ENCODE measurements at places on chromosomes 2 and 18. TPM values are rescaled to one million over a fixed set of nuclear protein-coding genes. Genes with fewer than 3 reads are reported as not detected.

DNA sequence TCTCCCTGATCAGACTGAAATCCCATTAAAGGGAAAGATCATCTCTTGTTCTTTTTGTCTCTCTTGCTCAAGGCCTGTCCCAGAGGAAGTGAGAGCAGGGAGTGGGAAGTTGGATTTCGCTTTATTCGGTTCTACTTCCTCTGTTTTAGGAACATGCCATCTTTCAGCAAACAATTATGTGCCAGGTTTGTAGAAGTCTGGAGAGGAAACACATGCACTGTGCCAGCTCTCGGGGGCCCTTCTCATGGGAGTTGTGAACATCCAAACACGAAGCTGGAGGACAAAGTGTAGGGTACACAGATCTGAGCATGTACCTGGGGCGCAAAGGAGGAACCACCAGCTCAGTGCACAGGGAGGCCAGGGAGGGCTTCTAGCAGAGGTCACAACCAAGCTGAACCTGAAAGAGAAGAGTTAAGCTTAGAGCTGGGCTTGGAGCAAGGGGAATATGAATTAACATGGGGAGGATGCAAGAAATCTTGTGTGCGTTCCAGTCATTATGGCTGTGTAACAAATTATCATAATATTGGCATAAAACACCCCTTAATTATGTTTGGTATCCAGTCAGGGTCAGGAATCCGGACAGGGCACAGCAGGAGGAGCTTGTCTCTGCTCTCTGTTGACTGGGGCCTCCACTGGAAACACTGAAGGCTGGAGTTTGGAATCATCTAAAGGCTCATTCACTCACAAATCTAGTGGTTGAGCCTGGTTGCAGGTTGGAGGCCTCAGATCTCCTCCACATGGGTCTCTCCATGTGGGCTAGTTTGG lies 128.6 kb downstream of the ZFP36L2 start:
- DNase-seq, result no peak

GRCh38 chr2:41709702-41710599 lies 337.9 kb upstream of the PKDCC start:
- DNase-seq, result no peak

The CDH19 gene
- not detected for total RNA-seq

GRCh38 chr18:23337599-23338444 lies 115.3 kb upstream of the RIOK3 start:
- no peak for DNase-seq

GRCh38 chr2:16278421-16279200 lies 338.3 kb downstream of the MYCN start:
- DNase-seq, result no peak

DNA sequence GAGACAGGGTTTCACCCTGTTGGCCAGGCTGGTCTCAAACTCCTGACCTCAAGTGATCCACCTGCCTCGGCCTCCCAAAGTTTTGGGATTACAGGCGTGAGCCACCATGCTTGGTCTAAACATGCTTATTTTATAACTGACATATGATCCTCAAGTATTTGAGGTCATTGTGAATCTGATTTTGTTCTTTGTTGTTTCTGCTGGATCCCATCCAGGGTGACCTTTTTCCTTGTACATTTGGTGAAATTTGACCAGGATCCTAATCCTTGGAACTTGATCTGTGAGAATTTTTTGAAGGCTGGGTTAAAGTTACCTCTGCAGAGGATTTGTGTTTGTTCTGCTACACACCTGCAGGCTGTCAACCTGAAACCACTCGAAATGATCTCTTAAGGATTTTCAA lies 49.2 kb downstream of the NPAS2 start:
- no peak for DNase-seq

DNA sequence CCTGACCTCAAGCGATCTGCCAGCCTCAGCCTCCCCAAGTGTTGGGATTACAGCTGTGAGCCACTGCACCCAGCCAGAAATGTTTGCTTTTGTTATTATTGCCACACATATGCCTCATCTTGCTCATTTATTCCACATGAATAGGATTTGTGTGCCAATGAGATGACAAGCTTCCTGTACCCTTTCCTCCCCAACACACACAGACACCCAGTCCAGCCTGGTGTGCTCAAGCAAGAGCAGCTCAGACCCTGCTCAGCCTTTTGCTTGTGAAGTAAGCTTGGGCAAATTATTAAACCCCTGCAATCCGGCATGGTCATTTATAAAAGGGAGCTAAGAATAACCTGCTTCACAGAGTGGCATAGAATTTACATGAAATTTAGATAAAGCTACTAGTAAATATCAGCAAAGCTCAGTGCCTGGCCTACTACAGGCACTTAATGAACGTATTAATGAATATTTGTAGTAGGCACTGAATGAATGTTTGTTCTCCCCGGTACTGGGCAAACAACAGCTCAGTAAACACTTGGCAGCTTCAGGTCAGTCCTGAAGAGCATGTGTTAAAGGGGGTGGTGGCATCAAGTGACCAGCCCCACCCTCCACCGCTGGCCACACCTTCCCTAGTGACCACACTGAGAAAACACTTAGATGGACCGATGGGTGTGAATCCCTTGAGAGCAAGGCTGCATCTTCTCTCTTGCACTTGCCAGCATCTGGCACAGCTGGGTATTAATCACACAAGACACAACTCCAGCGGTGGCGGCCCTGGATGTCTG lies 280.2 kb downstream of the SRBD1 start:
- DNase-seq, result no peak

GRCh38 chr2:128457006-128457604 lies 138.4 kb upstream of the HS6ST1 start:
- peak; percentile 47 for DNase-seq

GRCh38 chr18:50099725-50100407 lies 95.1 kb downstream of the MYO5B start:
- DNase-seq, result no peak

DNA sequence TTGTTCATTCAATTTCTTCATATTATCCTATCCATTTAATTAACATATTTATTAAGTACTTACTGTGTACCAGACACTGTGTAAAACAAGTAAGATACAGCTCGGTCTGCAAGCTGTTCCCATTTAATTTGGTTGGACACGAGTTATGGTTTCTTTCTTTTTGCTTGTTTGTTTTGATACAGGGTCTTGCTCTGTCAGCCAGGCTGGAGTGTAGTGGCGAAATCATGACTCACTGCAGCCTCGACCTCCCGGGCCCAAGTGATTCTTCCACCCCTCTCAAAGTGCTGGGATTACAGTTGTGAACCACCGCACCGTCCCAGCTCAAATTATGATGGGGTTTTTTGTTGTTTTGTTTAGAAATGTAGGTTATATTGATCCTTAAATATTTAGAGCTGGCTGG lies 9.0 kb downstream of the CYBRD1 start:
- no peak for DNase-seq

GRCh38 chr2:204332706-204333105 lies 212.6 kb upstream of the PARD3B start:
- no peak for DNase-seq

DNA sequence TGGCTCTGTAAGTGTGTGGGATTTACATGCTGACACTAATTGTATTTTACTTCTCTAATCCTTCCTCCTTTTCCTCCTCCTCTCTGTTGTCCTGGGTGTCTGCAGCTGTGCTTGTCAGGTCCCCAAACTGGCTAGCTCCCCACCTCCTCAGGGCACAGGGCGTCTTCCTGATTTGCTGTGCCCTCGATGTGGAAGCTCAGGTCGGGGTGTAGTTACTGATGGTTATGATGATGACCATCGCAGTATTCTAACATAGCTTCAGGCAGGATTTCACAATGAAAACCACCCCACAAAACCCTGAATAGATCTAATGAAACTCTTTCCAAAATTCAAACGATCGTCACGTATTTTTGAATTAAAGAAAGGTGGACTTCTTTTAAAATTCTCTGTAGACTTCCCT lies 428.4 kb downstream of the TGIF1 start:
- DNase-seq, result no peak

The IL1RL1 gene
- total RNA-seq, result not detected

DNA sequence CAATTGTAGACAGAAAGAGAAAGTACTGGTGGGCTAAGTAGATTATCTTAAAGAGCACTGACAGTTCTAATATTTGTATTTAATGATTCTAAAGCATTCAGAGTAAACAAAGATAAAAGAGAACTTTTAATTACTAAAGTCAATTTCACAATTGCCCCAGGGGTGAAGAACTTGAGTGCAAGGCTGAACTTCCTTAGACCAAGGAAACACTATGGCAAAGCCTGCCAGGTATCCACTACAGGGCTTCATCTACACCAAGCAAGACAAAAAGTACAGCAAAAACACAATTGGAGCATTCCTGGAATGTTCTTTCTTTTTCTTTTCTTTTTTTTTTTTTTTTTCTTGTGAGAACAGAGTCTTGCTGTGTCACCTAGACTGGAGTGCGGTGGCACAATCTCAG lies 46.9 kb upstream of the NDUFV2 start:
- DNase-seq, result no peak

DNA sequence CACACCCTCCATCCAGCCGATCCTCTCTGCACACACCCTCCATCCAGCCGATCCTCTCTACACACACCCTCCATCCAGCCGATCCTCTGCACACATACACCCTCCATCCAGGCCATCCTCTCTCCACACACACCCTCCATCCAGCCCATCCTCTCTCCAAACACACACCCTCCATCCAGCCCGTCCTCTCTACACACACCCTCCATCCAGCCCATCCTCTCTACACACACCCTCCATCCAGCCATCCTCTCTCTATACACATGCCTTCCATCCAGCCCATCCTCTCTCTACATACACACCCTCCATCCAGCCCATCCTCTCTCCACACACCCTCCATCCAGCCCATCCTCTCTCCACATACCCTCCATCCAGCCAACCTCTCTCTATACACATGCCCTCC lies 83.1 kb downstream of the EIPR1 start:
- DNase-seq, result no peak

DNA sequence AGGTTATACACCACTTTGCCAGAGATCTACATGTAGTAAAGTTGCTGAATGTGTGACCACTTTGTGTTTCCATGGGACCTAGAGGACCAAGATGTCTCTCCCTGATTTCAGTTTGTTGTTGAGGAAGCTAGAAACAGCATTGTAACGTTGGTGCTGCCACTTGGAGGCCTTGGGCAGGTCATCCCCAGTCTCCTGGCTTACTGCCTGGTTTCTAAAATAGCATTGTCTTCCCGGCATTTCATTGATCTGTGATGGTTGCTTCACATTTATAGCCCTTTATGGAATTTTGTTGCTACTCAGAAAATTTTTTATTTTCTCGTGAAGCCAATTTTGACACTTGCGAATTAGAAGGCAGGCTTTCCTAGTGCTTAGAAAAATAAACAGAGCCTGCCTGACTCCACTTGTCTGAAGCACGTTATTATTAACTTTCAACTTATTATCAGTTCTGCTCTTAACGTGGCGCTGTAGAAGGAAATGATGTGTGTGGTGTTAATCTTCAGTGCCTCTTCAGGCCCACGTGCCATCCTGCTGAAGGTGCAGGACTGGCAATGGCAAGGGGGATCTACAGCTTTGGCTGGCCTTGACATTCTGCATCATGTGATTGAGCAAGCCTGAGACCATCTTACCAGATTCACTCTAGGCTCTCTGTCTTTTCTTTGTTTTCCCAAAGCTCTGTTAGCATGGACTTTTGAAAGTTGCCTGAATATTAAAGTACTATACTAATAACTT lies 59.9 kb downstream of the INPP4A start:
- no peak for DNase-seq

GRCh38 chr2:109377976-109378375 lies 235.8 kb downstream of the SEPTIN10 start:
- DNase-seq, result peak; percentile 23

DNA sequence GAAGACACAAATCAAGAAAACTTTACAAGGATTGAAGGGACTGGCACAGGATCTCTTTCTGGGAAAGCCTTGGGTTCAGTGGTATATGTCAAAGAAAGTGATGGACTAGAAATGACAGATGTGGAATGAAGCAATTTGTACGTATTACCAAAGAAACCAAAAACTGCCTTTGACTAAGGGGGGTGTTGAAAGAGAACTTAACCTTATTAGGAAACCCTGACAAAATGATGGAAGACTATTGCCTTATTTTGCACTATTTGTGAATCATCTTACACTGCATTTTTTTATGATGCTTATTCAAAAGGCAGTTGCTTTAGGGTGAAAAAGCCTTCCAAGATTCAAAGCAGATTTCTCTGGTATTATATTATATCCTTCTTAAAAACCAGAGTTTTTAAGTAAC lies 4.0 kb downstream of the TSGA10 start:
- no peak for DNase-seq

- DNase-seq, result no peak
These were observed 32.1 kb downstream of the TRAK2 start for GRCh38 chr2:201419057-201419635.

The DAW1 gene
- not detected for total RNA-seq

DNA sequence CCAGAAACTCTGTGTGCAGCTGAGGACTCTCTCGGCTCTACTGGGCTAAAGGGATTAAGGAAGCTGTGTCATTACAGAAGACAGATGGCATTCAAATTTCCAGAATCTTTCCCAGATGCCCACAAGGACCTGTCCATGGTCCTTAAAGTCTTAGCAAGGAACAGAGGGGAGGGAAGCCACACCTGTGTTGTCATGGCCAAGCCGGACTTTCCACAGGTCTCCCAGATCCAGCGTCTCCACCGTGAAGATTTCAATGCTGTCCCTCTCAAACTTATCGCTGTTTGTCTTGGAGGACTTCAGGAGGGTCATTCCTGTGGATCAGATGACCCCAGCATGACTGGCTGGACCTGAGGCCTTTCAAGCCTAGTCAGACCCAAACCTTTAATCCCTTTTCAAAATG lies 114.5 kb downstream of the LOXHD1 start:
- DNase-seq, result no peak

DNA sequence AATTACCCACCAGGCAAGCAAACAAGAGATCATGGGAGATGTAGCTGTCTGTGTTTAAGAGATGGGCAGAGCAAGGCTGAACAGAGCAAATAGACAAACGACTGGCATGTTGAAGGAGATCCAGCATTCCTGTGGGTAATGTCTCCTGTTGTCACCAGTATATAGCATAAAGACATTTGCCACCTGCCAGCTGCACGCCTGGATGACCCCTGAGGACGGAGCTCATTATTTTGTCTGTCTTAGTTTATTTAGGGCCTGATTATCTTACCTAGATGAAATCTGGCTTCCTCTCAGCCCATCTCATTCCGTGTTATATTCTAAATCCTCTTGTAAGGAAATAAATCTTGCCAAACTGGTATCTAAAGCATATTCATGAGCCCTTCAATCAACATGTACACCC lies 510.3 kb upstream of the LINC00305 start:
- DNase-seq, result no peak
